ENCODE measurements at places on chromosomes 4 and X.

GRCh38 chr4:59393780-59394179, 1806.3 kb upstream of the ADGRL3 start:
- DNase-seq = no peak

DNA sequence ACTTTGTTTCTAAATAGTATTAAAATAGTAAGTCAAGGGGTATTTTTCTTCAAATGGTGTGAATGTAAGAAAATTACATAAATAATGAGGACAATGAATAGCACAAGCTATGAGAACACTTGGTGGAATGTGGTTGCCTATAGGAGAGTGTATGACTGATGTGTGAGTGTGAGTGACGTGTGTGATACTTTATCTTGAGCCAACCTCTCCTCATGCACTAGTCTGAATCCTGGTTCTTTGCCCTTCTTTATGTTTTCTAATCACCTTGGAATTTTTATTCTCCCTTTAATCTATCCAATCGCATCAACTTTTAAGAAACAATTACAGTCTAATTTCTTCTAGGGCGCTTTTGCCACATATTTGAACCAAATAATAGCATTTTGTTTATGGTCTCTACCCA, 98.2 kb downstream of the YIPF7 start:
- DNase-seq = no peak

DNA sequence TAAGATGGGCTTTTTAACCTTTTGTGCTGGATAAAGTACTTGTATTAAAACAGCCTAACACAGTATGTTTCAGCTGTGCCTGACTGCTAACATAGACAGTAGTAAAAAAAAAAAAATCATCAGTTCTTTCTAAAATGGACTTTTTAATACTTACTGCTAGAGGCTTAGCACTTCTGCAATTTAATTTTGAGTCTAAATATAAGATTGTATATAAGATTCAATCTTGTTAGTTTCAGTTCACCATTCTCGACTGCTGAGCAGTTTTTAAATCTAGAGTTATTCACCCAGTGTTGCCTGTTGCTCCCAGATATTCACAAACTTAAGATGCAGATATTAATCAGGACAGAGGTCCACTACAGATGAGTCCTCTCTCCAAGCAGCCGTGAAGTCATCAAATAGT, 6.8 kb downstream of the PLA2G12A start:
- DNase-seq = no peak

- peak; percentile 35 for DNase-seq
These were observed 177.8 kb downstream of the RASL11B start for GRCh38 chr4:53039741-53040458.

DNA sequence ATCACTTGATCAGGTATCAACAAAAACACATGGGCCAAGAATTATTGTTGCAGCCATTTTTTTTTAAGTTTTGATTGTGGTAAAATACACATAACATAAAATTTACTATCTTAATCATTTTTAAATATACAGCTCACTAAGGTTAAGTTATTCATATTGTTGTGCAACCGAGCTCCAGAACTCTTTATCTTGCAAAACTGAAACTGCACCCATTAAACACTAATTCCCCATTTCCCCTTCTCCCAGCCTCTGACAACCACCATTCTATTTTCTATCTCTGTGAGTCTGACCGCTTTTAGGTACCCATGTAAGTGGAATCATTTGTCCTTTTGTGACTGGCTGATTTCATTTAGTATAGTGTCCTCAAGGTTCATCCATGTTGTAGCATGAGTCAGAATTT, 126.2 kb upstream of the NDP start:
- no peak for DNase-seq

DNA sequence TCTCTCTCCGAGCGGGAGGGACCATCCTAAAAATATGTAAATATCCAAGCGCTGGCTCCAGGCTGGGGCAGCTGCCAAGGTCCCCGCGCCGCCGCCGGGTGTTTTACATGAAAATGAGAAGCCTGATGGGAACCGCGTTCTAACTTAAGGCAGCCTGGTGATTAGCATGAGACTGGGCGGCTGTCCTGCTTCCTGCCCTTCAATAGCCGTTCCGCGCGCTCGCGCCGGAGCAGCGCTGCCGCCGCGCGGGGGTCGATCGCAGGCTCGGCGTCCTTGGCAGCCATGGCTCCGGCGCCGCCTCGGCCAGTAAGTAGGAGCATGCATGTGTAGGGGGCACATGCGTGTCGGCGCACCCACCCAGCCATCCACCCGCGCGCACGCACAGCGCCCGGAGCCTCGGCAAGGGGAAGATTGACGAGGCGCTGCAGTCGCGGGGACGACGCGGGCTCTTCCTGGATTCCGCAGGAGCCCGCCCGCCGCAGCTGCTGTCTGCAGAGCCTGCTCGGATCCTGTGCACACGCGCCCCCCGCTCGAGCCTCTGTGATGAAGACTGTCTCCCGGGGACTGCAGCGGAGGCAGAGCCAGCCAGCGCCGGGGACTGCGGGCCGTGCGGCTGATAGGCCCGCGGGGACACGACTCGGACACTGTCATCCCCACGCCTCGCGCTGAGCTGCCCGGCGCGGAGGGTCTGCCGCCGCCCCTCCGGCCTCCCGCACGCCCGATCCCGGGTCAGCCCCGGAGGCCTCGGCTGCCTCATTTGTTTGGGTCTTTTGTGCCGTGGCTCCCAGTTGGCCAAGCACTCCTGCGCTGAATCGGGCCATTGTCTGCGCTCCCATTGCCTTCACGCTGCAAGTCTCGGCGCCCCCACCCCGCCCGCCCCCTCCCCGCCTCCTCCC, 734 bp downstream of the STOX2 start:
- DNase-seq = no peak

DNA sequence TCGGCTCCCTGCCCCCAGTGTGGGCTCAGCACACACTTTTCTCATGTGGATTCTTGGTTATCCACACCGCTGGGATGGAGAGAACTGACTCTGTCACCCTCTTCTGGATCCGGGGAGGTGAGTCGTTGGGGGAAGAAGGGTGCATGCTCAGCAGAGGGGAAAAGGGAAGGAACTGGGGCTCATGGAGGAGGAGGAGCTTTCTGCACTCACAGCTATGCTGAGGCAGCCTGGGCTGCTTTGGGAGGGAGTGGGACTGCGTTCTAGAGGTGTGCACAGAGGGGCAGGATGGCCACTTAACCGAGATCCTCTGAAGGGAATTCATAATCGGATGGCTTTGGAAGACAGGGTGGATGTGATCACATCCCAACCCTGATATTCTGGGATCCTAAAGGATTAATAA, 51.6 kb downstream of the RTL5 start:
- DNase-seq = no peak

GRCh38 chr4:45241976-45242375, 515.6 kb upstream of the GNPDA2 start:
- no peak for DNase-seq

DNA sequence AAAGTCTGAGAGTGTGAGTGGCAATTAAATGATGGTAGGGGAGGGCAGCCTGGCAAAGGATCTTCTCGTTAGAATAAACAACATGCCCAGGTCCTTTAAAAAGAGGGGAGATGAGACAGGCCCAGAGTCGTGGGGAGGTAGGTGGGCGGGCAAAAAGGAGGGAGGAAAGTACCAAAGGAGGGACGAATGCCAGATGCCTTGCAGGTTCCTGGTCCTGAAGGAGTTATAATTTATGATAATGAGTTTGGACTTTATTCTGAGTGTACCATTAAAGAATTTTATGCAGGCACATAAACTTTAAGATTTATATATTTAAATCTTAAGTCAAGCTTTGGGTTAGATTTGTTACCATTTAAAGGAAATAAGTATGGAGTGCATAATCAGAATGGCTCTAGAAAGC, 62.3 kb upstream of the SMARCA5 start:
- no peak for DNase-seq

DNA sequence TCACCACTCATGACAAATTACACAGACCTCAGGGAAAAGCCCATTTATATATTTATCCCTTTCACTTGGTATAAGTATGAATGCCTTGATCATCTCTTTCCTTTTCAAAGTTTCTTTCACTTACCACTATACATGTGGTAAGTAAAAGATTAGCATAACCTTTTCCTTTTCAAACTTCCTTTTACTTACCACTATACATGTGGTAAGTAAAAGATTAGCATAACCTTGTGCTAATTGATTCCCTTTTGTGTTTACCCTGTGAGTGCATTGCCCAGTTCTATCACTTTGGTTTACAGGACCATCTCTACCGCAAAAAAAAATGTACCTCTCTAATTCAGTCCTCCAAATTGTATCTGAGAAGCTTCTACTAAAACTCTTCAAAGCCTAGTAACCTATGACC, 32.7 kb upstream of the TCEANC start:
- no peak for DNase-seq

- DNase-seq = no peak
These were observed 255.7 kb upstream of the RPS6KA3 start for GRCh38 chrX:20522420-20522819.

DNA sequence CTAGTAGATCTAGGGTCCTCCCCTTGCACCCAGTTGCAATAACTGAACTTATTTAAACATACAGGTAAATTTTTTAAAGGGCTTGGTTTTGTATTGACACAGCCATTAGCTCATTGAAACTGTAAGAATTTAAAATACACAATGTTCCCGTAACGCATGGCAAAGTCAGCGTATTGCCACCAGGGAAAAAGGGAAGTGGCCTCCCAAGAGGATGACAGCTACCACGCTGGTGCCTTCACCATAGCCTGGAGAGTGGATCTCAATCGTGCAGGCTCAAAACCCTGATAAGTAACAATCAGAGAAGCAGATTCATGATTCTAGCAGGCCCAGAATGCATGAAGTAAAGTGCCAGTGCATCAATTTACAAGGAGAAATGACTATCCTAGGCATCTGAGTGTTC, 49.4 kb upstream of the RELL1 start:
- peak; percentile 72 for DNase-seq

- peak; percentile 6 for DNase-seq
These were observed 48.8 kb downstream of the PPP2R2C start for GRCh38 chr4:6423575-6423974.

GRCh38 chr4:25002681-25003080, 28.1 kb downstream of the LGI2 start:
- DNase-seq = peak; percentile 30

GRCh38 chrX:100376576-100376975, 33.5 kb downstream of the PCDH19 start:
- no peak for DNase-seq

- no peak for DNase-seq
These were observed 443.2 kb upstream of the FGF16 start for GRCh38 chrX:77003956-77004355.

DNA sequence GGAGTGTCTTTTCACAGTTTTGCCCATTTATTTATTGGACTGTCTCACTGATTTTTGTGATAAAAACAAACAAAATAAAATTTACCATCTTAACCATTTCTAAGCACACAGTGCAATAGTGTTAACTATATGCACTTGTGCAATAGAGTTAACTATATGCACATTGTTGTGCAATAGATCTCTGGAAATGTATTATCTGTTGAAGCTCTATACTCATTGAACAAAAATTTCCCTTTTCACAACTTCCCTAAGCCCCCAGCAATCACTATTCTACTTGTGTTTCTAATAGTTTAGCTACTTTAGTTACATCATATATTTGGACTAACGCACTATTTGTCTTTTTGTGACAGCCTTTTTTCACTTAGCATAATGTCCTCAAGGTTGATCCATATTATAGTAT, 59.7 kb upstream of the BEX4 start:
- DNase-seq = no peak

DNA sequence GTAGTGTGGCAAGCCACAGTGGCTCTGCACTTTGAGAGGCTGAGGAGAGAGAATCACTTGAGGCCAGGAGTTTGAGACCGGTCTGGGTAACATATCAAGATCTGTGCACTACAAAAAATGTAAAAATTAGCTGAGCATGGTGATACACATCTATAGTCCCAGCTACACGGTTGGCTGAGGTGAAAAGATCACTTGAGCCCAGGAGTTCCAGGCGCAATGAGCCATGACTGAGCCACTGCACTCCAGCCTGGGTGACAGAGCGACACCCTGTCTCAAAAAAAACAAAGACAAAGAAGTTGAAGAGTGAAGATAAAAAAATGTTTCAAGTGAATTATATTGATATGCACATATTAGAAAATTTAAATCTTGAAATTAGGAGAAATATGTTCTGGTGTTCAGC, 46.3 kb downstream of the SULT1B1 start:
- DNase-seq = no peak

- DNase-seq = no peak
These were observed 10.5 kb downstream of the NELFA start for GRCh38 chr4:1998296-1998695.

DNA sequence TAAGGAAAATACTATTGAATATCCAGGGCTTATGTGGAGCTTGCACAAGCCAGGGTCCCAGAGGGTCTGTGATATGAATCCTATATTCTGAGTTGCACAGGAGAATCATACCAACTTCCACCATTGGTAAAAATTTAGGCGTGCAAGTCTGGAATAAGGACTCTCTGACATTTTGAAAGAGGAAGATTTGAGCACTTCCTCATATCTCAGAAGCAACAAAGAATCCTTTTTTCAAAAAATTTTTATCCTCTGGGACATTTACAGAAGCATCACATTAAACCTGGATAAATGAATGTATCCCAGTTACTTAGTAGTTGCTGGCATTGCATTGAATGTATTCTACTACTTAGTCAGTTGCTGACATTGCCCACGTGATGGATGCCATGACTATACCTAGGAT, 24.2 kb upstream of the CAMK2D start:
- DNase-seq = peak; percentile 41

- no peak for DNase-seq
These were observed 693 bp downstream of the COL4A6 start for GRCh38 chrX:108437349-108438109.
